ENCODE measurements at places on chromosomes 2 and 18.

DNA sequence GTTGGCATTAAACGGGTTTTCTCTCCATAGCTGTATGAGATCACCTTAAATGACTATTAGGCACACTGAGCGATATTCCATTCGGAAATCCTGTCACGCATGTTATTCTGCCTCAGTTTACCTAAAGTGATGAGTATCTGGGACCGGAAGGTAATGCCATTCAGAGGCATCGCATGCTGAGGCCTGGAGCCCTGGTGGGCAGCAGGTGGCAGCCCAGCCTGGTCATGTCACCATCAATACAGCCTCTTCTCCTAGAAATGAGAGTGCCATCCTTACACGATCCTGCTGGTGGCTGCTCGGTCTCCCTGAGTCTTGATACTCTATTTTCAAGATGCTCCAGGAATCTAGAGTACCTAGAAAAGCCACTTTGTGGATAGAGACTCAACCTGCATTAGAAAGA is 119.8 kb downstream of the EIPR1 start:
- DNase-seq, result no peak

DNA sequence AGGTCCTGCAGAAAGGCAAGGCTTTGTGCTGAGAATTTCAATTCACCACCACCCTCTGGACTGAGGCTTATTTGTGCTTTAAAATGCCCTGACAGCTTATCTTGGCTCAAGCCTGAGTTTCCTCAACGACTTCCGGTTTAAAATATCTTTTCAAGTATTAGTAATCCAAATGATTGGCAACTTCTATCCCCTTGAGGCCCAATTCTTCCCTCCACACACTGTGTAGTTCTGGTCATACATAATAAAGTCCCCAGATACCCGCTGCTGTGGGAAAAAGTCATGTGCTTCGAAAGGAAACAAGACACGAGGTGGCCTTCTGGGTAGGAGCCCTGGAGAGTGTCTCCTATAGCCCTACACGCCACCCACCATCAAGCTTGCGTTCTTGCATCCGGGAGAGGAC is 393.4 kb downstream of the ALK start:
- DNase-seq, result no peak

DNA sequence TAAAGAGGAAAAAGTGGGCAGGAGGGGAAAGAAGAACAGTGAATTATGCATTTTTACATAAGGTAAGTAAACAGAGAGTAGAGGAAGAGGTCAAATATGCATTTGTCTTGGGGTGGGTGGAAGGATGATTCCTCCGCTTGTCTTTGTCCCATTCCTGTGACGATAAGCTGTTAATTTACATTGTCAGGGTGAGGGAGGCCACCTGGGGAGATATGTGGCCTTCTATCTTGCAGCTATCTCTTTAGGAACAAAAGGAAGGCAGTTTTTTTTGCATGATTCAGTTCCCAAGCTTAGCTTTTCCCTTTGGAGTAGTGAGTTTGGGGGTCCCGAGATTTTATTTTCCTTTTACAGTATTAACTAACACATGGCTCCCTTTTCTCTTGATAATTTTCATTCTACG is 2.2 kb upstream of the INPP4A start:
- DNase-seq, result no peak

DNA sequence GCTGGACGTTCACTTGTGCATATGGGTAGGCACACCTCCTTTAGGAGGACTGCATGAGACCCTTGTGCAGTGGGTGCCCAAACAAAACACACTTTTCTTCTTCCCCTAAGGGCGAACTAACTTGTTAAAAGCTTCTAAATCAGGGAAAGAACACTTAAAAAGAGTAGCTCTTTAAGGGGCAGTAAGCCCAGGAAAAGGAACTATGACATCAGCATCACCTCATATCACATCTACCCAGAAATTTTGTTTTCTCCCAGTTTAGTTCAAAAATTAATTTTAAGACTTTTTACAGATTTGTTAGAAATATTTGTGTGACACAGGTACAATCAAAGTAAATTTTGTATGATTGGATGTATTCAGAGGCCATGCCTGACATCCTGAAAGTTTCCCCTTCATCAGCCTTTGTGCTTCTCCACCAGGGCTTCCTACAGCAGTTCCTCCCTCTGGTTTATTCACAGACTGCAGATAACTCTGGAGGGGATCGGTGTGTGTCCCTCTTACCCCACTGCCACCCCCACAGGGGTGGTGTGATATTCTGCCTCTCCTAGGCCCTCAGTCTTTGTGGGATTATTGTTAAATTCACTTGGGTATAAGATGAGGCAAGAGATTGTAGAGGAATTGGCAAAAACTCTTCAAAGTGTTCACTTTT is 27.6 kb downstream of the BCL2L11 start:
- DNase-seq, result no peak

- DNase-seq, result no peak
Observed at GRCh38 chr2:231785822-231786176, 446 bp upstream of the COPS7B start.

All from GM10248 (cell line).